ENCODE measurements at places on chromosomes 11 and 22. TPM values are rescaled to one million over a fixed set of nuclear protein-coding genes. Genes with fewer than 3 reads are reported as not detected.

Gene DDIAS
- total RNA-seq, result 1.4 TPM

Gene C22orf31
- total RNA-seq, result not detected

GRCh38 chr11:1308743-1309497 lies 512 bp downstream of the TOLLIP start:
- H3K27me3 ChIP-seq, result no peaks in the 10 kb centered on the region
- peak overlapping the region; percentile 59 for H3K4me3 ChIP-seq
- H3K36me3 ChIP-seq, result no peaks in the 10 kb centered on the region
- H3K27ac ChIP-seq, result peak overlapping the region; percentile 93
- no peak for DNase-seq

DNA sequence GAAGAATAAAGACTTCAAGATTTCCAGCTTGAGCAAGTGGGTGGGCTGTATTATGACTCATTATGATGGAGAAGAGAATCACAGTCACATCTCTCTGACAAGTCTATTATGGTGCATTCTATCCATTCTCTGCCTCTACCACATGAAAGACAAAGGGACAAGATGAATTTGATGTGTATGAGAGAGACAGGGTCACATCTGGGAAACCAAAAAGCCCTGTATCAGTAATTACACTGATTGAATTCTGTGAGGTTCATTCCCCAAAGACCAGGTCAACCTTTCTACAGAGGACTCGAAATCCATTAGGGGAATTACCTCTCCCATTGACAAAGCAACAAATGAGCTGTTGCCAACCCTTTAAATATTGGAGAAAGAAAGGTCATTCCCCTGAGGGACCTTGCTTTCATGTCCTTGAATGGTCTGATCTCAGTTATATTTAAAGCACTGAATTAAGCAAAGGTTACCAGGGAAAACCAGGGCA lies 109.6 kb downstream of the USP35 start:
- DNase-seq, result no peak
- no peak overlapping the region for H3K4me3 ChIP-seq
- H3K27me3 ChIP-seq, result no peaks in the 10 kb centered on the region
- H3K27ac ChIP-seq, result no peak overlapping the region
- H3K4me1 ChIP-seq, result no peaks in the 10 kb centered on the region

Gene ACTN3
- 0.16 TPM for total RNA-seq

GRCh38 chr22:20027966-20028854 lies 7.3 kb downstream of the TANGO2 start:
- H3K4me3 ChIP-seq, result no peak overlapping the region
- DNase-seq, result no peak
- H3K27ac ChIP-seq, result no peak overlapping the region
- H3K27me3 ChIP-seq, result no peaks in the 10 kb centered on the region
- no peaks in the 10 kb centered on the region for H3K36me3 ChIP-seq
- no peaks in the 10 kb centered on the region for H3K4me1 ChIP-seq

Gene ARHGEF17
- 68.2 TPM for total RNA-seq

GRCh38 chr11:64753019-64753379 lies 6.8 kb downstream of the PYGM start:
- DNase-seq, result peak; percentile 65
- H3K27me3 ChIP-seq, result no peaks in the 10 kb centered on the region
- H3K27ac ChIP-seq, result no peak overlapping the region
- H3K4me1 ChIP-seq, result no peaks in the 10 kb centered on the region

GRCh38 chr11:82823647-82824619 lies 76.3 kb downstream of the PRCP start:
- no peak overlapping the region for H3K4me3 ChIP-seq
- no peak overlapping the region for H3K27ac ChIP-seq
- H3K4me1 ChIP-seq, result peaks cover 4% of the 10 kb centered on the region
- no peak for DNase-seq
- no peaks in the 10 kb centered on the region for H3K27me3 ChIP-seq

Gene IRAG1
- total RNA-seq, result 38.1 TPM

DNA sequence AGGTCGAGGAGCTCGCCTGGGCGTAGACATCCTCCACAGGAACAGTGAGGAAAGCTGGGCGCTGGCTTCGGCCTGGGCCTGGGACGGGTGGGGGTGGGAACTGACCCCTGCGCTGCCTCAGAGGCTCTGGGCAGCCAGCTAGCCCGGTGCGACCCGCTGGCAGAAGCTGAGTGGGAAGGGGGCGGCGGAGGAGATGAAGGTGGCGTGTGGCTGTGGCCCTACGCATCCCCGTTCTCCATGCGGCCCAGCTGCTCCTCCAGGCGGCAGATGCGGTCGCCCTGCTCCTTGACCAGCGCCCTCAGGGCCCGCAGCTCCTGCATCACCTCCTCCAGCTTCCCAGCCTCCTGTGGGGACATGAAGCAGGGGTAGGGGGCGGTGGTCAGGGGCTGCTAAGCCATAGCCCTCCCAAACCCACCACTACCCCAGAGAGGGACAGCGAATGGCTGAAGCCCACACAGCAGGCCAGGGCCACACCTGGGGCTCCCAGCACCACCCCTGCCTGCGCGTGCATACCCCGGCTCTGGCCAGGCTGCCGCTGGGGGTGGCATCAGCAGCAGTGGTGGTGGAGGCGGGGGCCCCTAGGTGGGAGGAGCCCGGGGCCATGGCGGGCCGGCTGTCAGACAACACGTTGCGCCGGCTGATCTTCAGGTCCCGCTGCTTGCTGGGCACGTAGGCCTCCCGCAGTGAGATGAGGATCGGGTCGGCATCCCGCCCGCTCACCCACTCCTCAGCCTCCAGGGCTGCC lies 848 bp upstream of the PTPRCAP start:
- DNase-seq, result no peak
- H3K4me3 ChIP-seq, result no peak overlapping the region
- no peaks in the 10 kb centered on the region for H3K4me1 ChIP-seq
- H3K27ac ChIP-seq, result no peak overlapping the region
- no peaks in the 10 kb centered on the region for H3K36me3 ChIP-seq
- H3K27me3 ChIP-seq, result no peaks in the 10 kb centered on the region

DNA sequence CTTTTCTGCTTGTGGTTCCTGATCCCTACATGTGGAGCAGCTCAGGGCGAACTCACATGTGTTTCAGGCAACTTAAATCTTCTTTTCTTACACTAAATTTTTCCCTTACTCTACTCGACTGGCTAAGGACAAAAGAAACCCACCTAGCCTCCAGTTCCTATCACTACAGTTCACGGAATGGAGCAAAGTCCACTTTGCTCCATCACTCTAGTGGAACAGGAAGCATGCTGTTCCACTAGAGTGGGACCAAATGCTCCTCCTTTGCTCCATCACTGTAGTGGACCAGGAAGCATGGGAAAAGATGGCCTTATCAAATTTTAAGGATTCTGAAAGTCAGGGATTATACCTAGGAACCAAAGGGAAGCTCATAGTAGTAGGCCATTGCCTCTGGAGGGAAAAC lies 36.1 kb downstream of the PDE3B start:
- no peaks in the 10 kb centered on the region for H3K27me3 ChIP-seq
- no peak for DNase-seq
- H3K36me3 ChIP-seq, result no peaks in the 10 kb centered on the region
- no peaks in the 10 kb centered on the region for H3K4me1 ChIP-seq

- H3K36me3 ChIP-seq, result no peaks in the 10 kb centered on the region
- H3K27ac ChIP-seq, result no peak overlapping the region
- H3K27me3 ChIP-seq, result no peaks in the 10 kb centered on the region
- H3K4me1 ChIP-seq, result no peaks in the 10 kb centered on the region
- DNase-seq, result no peak
These were observed 34.7 kb downstream of the RNF169 start for GRCh38 chr11:74783241-74783871.

DNA sequence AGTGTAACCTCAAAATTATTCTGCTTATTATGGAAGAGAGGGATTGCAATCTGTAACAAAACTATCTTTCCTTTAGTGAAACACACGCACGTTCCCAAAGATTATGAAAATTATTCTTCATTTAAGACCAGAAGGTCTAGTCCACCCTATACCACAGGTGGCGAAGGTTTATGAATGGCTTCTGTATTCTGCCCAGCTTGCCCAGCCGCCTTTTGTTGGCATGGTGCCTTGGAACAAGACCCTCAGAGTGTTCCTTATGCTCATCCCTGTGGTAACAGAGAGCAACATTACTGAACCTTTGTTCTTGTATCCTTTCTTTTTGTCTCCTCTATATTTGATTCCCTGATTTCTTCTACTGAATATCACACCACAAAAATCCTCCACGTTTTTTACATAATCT lies 116.4 kb downstream of the FAR1 start:
- H3K4me3 ChIP-seq, result no peak overlapping the region
- no peaks in the 10 kb centered on the region for H3K27me3 ChIP-seq
- no peak overlapping the region for H3K27ac ChIP-seq
- DNase-seq, result no peak

DNA sequence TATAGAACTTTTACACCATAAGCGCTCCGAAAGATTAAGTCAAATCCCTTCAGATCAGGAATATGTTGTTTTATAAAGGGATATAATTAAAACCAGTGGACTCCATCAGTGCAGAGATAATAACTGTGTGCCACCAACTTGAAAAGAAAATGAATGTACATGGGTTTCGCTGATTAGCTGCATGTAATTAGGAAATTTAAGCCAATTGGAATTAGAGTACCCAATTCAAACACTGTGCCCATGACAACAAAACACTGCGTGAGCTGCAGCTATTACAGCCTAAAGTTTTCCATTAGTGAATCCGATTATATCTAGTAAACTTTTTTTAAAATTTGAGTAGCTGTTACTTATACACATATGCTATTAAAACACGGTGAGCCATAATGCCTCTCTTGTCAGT lies 392.3 kb upstream of the ARHGAP42 start:
- no peaks in the 10 kb centered on the region for H3K4me1 ChIP-seq
- DNase-seq, result no peak
- no peaks in the 10 kb centered on the region for H3K36me3 ChIP-seq
- H3K4me3 ChIP-seq, result no peak overlapping the region

GRCh38 chr11:65429724-65430405 lies 7.3 kb downstream of the NEAT1 start:
- H3K27me3 ChIP-seq, result no peaks in the 10 kb centered on the region
- H3K4me3 ChIP-seq, result peak overlapping the region; percentile 40
- peak; percentile 63 for DNase-seq

- no peak overlapping the region for H3K27ac ChIP-seq
- H3K36me3 ChIP-seq, result no peaks in the 10 kb centered on the region
- DNase-seq, result no peak
- no peaks in the 10 kb centered on the region for H3K4me1 ChIP-seq
These were observed 112.7 kb downstream of the PDE3B start for GRCh38 chr11:14756349-14756748.

DNA sequence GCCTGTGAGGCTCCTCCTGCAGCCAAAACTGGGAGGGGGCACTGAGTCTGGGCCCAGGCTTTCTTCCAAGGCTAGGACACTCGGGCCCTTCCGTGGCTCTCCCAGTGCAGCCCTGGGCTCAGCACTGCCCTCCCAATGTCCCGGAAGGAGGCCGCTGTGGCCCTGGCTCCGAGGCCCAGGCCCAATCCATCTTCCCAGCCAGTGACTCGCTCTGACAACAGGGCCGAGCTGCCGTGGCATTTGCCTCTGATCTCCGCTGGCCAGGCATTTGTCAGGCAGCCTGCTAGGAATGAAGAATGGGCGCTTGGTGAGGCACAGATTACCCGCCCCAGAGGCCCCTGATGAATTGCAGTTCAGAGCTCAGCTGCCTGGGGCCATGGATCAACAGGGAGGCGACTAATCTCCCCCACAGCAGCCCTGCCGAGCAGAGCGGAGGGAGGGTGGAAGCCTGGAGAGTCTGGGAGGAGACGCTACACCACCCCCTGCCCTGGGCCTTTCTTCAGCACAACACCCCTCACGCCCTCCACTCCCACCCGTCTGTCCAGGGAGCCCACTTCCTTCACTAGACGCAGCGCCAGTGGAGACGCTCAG lies 8.3 kb downstream of the FXYD2 start:
- H3K36me3 ChIP-seq, result peaks cover 6% of the 10 kb centered on the region
- DNase-seq, result peak; percentile 93
- H3K27ac ChIP-seq, result peak overlapping the region; percentile 98
- peaks cover 49% of the 10 kb centered on the region for H3K4me1 ChIP-seq
- no peaks in the 10 kb centered on the region for H3K27me3 ChIP-seq

GRCh38 chr11:120525261-120526171 lies 14.0 kb downstream of the GRIK4 start:
- H3K4me1 ChIP-seq, result no peaks in the 10 kb centered on the region
- H3K36me3 ChIP-seq, result no peaks in the 10 kb centered on the region
- H3K4me3 ChIP-seq, result no peak overlapping the region
- no peak overlapping the region for H3K27ac ChIP-seq
- H3K27me3 ChIP-seq, result no peaks in the 10 kb centered on the region

Measured in kidney (tissue), 22 donors.